ENCODE measurements at places on chromosomes 4 and X.

DNA sequence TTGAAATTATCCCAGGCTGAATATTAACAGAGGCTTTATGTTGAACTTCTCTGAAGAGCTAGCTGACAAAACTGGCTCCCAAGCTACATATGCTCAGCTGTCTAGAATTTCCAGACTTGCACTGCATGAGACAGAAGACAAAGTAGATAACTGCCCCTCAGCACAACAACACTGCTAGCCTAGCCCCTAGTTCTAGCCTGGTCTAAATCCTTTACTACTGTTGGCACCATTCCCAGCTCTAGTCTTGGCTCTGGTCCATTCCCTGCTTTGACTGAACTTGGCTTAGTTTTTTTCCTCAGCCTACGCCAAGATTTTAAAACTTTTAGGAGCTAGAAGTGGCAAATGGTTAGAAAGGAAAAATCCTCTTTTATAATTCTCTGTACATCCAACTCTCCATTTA, 7.6 kb upstream of the OPHN1 start:
- peak; percentile 54 for DNase-seq

- DNase-seq = no peak
Observed at GRCh38 chr4:38011511-38012162, 51.4 kb downstream of the PTTG2 start.

DNA sequence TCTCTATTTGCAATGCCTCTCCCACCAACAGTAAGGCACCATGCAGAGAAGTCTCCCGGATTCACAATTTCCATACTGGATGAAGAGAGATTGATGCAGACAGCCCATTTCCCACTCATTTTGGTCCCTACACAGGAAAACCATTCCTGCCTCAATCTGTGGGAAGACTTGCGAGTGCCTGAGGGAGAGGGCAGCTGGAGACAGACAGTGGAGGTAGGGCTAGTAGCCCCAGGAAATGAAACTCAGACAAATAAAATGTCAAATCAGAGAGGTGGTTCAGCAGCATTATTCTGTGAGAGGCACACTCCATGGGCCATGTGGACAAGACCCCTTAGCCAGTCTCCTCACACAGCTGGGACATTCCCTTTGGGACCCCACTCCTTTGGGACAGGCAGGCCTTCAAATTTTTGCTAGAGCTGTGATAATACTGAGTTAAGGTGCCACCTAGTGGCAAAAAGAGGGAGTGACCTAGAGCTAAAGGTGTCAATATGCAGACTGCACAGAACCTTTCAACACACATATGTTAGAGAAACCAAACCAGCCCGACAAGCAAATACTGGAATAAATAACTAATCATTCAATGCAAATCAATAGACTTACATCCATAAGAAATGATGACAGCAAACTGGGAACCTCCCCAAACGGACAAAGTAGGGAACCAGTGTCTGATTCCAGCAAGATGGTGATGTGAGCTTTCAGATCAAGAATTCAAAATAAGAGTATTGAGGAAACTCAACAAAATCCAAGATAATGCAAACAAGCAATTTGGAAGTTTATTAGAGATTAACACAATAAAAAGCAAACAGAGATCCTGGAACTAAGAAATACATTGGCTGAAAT, 1865.3 kb upstream of the AGA start:
- peak; percentile 3 for DNase-seq

DNA sequence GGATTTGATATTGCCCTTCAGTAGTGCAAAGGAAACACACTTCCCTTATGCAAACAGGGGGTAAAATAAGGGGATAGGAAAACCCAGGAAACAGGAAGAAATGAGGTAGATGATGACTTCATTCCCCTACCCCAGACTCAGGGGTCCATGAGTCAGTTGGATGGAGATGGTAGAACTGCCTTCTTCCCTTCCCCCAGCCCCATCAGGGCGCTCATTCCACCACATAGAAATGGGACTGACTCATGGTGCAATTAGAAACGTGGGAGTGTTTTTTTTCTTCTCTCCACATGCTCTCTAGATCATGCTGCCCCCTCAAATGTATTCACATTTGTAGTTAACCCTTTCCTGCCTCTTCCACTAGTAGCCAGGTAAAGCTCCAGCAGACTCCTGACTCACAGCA, 23.1 kb upstream of the ARMCX2 start:
- DNase-seq = peak; percentile 17

GRCh38 chr4:12446256-12446655, 1017.6 kb upstream of the HS3ST1 start:
- DNase-seq = no peak

- DNase-seq = no peak
Observed at GRCh38 chrX:153689654-153690465, 2.1 kb downstream of the SLC6A8 start.

DNA sequence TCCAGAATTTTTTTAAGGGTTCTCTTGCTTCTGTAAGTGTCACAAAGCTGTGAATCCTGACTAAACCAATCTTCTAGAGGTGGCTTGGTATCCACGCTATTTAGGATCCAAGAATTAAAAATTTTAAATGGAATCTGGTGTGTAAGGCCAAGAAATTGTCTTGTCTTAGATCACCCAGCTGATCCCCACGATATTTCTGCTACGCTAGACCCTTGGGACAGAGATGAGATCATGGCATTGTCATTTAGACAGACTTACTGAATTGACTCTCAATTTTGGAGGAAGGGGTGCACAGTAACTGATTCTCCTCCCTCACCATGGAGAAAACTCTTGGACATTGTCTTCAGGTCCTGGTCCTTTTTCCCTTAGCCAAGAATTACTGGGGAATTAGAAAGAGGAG, 5.7 kb downstream of the GPRIN3 start:
- no peak for DNase-seq

- DNase-seq = peak; percentile 44
Observed at GRCh38 chrX:154719132-154719675, 31.7 kb downstream of the GAB3 start.

- DNase-seq = no peak
Observed at GRCh38 chr4:91267543-91267942, 1036.2 kb upstream of the GRID2 start.

- DNase-seq = peak; percentile 85
Observed at GRCh38 chr4:124060261-124060918, 652.1 kb downstream of the ANKRD50 start.

- no peak for DNase-seq
Observed at GRCh38 chr4:4388836-4389575, 2.1 kb downstream of the NSG1 start.

GRCh38 chrX:119537487-119537886, 27.7 kb downstream of the STEEP1 start:
- DNase-seq = no peak

Data from AG10803 (cell line).